ENCODE measurements at places on chromosomes 2 and 18.

- no peak for DNase-seq
Measured at GRCh38 chr2:205424326-205424725, 258.0 kb upstream of the NRP2 start.

DNA sequence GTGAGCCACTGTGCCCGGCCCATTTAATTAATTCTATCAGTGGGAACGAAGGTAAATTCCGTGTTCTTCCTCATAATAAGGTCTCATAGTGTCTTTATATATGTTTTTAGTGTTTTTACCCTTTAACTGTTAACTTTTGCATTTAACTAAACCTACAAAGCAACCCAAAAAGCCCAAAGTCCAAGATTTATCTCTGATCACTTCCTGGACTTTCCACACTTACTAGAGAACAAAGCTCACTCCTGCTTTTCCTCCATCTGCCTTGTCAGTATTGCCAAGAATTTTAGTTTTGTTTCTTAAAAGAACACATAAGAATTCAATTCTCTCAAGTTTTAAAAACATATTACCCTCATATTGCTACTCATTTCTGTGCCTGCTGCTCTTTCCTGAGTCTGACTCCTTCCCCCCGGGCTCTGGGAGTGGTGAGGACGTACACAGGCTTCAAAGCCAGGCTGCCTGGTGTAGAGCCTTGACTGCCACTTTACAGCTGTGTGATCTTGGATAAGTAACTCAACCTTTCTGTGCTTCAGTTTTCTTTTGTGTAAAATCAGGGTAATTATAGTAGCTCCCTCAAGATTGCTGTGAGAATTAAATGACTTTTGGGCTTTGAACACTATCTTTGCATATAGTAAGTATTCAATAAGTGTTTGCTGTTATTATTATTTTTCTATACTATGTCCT lies 24.9 kb upstream of the GPR155 start:
- DNase-seq, result no peak

- no peak for DNase-seq
Measured at GRCh38 chr2:164622338-164623106, 1.2 kb upstream of the GRB14 start.

DNA sequence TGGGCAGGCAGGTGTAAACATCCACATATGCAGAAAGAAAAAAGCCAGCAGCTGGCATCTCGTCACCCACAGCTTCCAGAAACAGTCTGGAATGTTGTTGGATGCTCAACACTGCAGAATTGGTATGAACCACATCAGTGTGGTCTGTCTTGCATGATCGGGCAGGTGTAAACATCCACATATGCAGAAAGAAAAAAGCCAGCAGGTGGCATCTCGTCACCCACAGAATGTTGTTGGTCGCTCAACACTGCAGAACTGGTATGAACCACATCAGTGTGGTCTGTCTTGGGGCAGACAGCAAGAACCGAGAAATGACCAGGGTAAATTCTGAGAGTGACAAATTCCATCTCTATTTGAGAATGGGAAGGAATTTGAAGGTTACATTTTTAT lies 39.6 kb downstream of the DOCK10 start:
- no peak for DNase-seq

DNA sequence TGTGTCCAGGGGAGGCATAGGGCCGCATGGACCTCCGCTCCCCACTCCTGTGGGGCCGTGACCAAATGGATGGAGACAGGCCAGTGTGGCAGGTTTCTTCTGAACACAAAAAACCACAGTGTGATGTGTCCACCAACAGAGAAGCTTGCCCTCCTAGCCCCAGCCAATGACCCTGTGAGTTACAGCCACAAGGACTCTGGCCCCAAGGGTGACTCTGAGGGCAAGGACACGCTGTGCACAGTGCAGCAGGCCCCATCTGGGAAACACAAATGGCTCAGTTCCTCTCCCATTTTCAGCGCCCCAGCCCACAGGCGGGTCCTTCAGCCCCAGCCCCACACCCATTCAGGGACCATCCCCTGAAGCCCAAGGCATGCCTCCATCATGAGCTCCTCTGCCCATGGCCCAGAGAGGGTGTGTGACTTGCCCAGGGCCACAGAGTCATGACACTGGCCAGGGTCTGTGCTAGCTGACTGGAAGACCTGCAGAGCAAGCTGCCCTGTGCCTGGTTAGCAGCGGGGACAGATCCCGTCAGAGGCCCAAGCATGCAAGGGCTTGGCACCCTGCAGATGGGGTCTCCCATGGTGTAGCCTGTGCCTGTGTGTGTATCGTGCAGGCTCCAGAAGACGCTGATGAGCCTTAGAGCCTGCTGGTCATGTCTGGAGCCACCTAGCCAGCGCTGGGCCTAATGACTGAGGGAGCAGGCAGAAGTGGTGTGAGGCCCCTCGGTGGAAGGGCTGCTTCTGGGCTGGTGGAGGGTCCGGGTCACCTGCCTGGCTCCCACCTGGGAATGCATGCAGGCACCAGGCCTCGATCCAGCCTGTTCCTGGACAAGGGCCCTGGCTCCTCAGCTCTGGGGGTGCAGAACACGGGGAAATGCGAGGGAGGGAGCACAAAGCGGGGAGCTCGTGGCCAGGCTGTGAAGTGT lies 47.7 kb downstream of the HS6ST1 start:
- DNase-seq, result no peak

DNA sequence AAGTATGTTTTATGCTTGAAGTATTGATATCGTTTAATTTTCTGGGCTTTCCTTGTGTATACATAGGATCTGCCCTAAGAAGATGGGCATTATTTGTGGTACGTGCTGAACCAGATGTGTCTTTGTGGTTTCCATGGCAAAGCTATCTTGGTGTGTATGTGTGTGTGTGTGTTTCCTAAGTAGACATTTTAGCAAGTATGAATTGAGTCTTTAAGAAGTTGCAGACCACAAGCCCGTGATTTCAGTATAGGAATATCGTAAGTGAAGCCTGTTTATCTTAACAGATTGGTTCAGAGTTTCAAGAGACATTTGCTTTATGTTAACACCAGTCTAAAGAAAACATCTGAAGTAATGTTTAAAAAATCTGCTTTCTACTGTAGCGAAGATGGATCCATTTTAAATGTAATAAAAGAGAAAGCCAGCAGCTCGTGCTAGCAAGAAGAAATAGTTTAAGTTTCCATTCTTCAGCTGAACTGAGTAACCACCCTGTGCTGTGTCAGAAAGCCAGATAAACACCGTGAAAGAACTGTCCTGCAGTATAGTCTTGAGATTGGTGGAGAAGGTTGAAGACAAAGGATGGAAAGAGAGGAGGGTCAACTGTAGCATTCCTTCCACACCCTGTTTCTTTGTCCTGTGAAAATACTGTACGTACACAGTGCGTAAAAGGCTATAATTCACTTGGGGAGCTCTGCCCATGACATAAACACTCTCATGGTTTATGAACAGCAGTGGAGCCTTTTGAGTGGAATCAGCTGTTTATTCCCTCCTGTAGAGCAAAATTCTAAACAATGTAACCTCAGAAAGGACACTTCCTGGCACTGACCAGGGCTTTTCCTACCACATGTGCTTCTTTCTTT lies 91.9 kb upstream of the FOSL2 start:
- DNase-seq, result no peak

DNA sequence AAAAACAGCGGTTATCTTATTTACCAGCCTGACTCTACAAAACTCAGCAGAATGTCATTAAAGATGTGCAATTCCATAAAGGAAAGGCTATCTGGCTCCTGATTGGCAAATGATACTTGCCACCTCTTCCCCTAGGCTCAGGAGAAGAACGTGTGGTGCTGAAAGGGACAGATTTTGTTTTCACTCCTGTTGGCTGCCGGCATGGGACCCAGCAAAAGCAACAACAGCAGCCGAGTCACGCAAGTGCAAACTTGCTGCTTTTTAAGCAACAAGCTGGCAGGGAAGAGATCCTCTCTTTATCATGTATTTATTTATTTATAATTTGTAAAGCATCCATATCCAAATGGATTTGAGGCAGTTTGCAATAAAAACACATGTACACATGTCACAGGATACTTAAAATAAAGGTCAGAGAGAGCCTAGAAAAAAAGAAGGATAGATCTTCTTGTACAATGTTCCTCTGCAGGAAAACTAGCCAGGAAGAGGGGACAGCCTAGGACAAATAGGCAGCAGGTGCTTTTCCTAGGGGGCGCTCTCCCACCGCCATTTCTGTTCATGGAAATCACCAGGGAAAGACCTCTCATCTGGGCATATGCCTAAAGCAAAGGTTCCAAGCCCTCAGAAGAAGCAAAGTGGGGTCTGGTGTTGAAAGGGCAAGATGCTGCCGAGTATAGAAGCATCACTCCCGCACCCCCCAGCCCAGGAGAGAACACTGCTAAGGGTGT lies 799.3 kb downstream of the BCL11A start:
- DNase-seq, result no peak

DNA sequence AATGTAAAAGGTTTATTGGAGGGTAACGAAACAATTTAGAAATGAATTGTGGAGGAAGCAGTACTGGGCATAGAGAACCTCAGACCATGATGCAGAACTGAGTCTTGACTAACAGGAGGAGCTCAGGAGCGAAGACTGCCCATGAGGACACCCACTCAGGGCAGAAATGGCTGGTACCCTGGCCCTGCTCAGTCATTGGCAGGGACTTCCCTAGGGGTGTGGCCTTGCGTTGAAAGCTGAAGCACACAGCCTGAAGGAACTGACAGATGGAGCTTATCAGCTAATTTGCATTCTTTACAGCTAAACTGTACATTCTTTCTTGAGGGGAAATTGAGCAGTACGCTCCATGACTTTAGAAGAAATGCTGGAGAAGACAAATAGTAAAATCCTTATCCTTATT lies 57.1 kb downstream of the PDK1 start:
- no peak for DNase-seq

DNA sequence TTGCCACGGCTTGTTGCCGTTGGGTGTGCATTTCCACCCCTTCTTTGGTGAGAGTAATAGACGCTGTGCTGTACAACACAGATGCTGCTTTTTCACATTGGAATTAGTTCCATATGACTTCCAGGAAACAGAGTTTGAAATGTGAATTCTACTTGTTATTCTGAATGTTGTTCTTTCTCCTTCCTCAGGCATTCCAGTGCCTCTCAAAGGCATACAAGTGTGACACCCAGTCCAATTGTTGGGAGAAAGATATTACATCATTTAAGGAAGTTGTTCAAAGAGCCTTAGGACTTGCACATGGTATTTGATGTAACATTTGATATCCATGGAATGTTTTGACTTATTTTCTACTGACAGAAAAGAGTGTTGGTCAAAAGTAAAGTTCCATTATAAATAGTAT lies 134.4 kb upstream of the LTBP1 start:
- no peak for DNase-seq
